Breast epithelium (tissue), 4 donors: ENCODE measurements at places on chromosomes 12 and 14. TPM values are rescaled to one million over a fixed set of nuclear protein-coding genes. Genes with fewer than 3 reads are reported as not detected.

DNA sequence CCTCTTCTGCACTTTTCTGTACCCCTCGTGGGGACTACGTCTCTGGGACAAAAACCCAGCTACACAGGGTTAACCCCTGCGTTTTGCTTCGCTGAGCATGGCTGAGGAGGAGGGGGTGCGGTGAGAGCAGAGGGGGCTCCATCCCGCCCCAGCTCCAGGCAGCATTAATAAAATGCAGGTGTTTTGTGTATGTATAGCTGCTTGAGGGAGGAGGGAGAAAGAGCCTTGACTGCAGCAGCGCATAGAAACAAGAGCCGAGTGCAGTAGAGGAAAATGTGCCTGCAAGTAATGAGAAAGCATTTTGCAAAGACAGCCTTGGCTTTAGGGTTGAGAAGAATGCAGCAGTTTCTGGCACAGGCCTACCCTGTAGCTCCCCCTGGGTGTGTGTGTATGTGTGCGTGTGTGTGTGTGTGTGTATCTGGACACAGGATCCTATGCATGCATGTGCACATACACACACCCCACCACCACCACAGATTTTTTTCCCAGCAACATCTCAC, 103.9 kb downstream of the ZFP36L1 start:
- DNase-seq, result no peak

Gene SDR9C7
- total RNA-seq, result not detected

- no peak for DNase-seq
Measured at GRCh38 chr14:86852530-86852929, 1140.5 kb downstream of the GALC start.

Gene NRXN3
- total RNA-seq, result 2.9 TPM

Gene WNT1
- not detected for total RNA-seq

GRCh38 chr14:23694949-23695663, 58.9 kb downstream of the DHRS2 start:
- no peak for DNase-seq

- DNase-seq, result no peak
Measured at GRCh38 chr12:126069549-126070165, 1004.4 kb downstream of the AACS start.

Gene CLEC1B
- total RNA-seq, result not detected

Gene STRAP
- total RNA-seq, result 50.1 TPM

Gene PELI2
- total RNA-seq, result 16.2 TPM

DNA sequence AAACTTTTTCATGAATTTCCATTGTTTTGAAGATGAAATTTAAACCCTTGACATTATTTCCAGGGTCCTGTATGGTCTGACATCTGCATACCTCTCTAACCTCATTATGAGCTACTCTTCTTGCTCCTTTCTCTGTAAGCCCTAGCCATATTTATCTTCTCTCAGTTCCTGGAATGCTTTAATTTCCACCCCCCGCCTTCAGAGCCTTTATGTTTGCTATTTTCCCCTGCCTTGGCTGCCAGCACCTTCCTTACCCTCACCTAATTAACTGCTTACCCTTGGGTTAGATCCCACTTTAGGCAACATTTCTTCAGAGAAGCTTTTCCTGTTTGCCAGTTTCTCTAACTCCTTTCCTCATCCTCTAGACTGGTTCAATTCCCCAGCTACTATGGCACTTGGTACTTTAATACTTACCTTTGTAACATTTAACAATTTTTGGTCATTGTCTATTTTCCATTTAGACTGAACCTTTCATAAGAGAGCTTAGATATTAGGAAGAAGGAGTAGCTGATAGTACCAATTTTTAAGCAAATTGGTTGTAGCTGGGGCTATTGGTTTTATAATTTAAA, 6.0 kb downstream of the STYX start:
- no peak for DNase-seq

DNA sequence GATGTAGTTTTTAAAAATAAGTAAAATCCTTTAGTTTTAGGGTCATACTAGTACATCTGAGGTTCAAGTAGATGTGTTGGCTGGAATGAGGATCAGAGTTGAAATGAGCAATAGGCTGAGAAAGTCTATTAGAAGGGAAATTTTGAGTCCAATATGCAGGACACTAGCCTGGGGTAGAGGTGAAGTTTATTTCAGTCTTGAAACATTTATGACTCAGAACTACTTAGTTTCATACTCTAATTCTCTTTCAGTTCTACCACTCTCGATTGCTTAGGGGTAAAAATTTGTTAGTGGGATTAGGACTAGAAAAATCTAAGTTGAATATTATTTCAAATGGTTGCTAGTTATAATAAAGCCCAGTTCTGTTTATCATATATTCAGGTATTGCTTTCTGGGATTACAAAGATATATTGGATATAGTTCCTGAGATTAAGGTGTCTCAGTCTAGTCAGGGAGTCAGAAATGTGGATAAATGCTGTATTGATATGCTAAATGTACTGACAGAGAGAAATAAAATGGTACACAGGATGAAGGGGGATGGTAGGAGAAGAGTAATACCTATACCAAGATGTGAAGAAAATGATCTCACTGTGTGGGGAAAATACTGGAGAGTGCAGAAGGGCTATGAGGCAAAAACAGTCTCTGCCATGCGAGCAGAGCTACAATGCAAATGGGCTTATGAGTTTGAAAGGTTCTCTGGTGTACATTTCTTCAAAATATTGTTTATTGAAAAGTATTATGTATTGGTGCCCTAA, 395.8 kb upstream of the FBXO33 start:
- no peak for DNase-seq

GRCh38 chr12:65656156-65656882, 168.0 kb upstream of the HMGA2 start:
- DNase-seq, result no peak

- no peak for DNase-seq
Measured at GRCh38 chr12:71967211-71967610, 28.6 kb downstream of the TPH2 start.

Gene AKAP5
- 0.96 TPM for total RNA-seq

DNA sequence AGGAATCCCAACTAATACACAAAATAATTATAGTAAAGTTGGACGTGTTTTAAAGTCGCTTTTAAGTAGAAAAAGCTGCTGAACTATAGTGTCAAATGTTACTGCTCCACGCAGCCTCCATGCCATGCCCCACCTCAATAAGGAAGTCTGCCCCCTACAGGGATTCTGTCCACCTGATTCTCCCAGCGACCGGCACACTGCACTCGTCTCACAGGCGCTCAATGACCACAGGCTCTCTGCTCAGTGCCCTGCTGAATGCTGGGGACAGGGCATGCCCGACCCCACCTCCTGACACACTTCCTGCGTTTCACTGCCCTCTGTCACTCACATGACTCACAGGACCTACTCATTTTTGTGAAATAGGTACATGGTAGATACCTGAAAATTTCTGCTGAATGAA, 48.9 kb downstream of the BDKRB1 start:
- no peak for DNase-seq

GRCh38 chr12:99771659-99772058, 124.1 kb downstream of the GARIN6 start:
- DNase-seq, result no peak

DNA sequence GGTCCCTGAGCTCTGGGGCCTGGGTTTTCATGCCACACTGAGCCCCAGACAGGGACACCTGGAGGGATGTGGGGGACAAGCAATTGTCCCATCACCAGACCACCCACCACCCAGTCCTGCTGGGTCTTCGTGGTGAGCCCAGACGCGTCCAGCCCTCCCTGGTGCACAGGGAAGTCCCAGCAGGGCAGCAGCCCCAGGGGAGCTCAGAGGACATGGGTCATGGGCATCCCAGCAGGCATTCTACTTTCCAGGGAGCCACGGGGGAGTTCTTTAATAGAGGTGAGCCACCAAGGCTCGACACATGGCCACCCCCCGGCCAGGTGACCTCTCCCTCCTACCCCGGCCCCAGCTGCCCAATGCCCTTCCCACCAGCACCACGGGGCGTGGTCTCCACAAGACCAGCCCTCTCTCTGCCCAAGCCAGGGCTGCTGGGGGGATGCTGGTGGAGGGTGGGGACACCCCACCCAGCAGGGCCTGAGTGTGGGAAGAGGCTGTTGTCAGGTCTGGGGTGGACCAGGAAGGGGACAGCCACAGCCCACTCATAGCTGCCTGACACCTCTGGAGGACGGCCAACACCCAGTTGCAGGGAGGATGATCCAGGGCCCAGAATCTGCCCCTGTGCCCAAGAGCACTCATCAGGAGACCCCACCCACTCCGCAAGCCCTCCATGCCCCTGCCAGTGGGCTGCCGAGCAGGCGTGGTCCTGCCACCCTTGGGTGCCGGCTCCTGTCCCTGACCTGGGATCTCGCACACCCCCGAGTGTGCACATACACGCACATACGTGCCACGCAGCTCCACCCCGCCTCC, 14.1 kb downstream of the AKT1 start:
- no peak for DNase-seq
